D341Med (cell line): ENCODE measurements at places on chromosomes 4 and X.

DNA sequence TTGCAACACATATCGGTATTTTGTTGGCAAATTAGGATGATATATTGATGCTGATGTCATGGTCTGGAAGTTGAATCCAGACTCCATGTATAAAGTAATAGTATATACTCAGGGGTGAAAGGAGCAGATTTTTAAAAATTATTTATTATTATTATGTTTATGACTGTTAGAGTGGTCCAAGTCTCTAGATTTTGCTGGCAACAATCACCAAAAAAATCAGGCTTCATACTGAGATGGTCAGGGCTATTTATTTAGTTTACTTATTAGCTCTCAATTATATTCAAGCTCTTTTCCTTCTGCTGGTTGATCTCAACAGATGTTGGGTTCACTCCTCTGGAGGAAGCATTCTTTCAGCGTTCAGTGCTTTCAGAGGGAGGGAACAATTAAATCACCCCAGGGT lies 73.9 kb upstream of the VCX3B start:
- no peak for DNase-seq

DNA sequence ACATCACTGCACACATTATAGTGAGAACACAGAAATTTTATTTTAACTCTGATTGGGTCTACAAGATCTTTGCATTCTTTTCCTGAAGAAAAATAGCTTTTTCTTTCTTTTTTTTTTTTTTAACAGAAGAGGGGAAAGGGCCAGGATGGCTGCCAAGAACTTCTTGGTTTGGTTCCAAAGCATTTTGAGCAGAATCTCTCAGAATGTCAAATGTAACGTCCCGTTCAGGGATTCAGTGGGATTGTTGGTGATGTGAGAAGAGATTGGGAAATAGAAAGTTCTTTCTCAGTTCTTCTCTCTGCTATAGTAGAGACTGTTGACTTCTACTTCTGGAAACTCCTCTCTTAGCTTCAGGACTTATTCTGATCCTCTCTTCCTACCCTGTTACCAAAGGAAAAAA lies 70.9 kb upstream of the CBR4 start:
- DNase-seq, result no peak

DNA sequence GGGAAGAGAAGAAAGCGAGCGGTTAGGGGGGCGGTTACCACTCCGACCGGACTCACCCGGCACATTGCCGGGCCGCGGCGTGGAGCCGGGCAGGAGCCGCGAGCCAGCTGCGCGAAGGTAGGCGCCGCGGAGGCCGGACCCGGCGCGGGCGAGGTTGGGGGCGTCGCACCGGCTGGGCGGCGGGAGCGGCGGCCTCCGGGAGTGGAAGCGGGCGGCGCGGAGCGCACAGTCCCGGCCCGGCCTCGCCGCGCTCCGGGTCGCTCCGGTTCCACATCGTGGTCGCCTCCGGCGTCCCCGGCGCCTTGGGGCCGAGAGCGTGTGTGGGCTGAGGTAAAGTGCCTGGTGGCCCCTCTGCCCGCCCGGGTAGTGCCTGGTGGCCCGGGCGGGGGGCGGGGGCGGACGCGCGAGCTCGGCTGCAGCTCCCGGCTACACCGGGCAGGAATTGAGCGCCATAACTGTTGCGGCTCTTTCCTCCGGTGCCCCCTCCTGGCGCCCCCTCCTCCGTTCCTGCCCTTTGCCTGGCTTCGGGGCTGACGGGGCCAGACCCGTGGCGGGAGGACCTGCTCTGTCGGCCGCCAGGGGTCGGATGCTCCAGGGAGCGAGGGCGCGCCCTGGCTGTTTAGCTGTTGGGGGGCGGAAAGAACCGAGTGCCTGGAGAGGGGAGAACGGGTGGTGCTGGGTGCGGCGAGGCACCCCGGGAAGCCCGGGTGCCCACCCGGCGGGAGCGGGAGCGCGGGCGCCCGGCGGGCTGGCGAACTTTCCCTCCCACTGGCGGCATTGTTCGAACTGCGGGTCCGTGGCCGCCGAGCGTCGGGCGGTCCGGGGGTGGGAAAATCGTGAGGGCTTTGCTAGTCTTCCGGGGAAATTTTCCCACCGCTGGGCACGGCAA lies 626 bp downstream of the JADE3 start:
- peak; percentile 77 for DNase-seq

GRCh38 chrX:112642349-112642748 lies 37.4 kb downstream of the LHFPL1 start:
- DNase-seq, result peak; percentile 59

- DNase-seq, result no peak
These were observed 37.7 kb downstream of the ANTXR2 start for GRCh38 chr4:80035336-80035735.

DNA sequence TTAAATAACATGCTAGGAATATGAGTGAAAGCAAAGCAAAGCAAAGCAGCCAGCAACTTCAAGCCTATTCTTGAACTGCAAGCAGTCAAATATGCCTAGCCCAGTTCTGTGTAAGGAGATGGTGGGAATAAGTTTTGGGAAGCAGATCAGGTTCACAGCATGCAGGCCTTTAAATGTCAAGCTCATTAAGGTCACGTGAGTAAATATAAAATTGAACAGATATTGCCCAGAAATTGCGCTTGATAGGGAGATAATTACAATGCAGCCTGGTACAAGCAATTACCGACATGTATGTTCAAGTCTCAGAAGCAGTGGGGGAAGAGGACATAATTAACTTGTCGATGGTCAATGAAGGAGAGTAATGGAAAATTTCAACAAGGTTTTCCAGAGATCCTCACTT lies 6.0 kb downstream of the GNPDA2 start:
- no peak for DNase-seq

DNA sequence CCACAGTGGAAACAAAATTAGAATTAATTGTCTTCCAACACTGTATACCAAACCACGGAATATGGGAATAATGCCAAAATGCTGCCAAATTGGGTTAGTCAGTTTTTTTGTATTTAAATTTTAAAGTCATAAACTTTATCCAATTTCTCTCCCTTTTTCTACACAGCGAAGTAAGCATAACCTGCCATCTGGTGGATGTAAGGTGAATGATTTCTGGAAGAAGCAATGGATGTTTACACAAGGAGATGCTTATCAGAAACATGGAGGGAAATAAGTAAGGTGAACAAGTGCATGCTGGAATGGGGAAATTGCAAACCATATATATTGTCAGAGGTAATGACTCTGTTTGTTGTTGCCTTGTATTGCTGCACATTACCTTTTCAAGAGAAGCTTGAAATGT lies 691.9 kb downstream of the TECRL start:
- DNase-seq, result peak; percentile 25
